Osteoblast (primary cell): ENCODE measurements at places on chromosomes 6 and 20.

- DNase-seq, result no peak
Measured at GRCh38 chr6:98880486-98880885, 46.1 kb downstream of the POU3F2 start.

DNA sequence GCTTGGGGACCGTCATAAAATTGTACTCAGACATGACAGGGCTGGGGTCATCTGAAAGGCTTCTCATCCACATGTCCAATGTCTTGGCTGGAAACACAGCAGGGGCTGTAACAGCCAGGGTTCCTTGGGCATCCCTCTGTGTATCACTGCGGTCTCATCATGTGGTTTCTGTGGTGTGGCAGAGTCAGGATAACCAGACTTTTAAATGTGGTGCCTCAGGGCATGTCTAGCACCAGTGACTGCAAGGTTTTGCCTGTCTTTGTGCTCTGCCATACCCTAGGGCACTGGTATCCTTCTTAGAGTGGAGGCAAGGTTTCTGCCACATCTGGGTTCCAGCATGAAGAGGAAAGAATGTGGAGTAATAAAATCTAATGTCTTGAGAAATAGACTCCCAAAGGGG is 124.2 kb downstream of the PLEKHG1 start:
- no peak for DNase-seq

GRCh38 chr20:49990271-49990720 is 7.5 kb downstream of the SNAI1 start:
- DNase-seq, result peak; percentile 69

DNA sequence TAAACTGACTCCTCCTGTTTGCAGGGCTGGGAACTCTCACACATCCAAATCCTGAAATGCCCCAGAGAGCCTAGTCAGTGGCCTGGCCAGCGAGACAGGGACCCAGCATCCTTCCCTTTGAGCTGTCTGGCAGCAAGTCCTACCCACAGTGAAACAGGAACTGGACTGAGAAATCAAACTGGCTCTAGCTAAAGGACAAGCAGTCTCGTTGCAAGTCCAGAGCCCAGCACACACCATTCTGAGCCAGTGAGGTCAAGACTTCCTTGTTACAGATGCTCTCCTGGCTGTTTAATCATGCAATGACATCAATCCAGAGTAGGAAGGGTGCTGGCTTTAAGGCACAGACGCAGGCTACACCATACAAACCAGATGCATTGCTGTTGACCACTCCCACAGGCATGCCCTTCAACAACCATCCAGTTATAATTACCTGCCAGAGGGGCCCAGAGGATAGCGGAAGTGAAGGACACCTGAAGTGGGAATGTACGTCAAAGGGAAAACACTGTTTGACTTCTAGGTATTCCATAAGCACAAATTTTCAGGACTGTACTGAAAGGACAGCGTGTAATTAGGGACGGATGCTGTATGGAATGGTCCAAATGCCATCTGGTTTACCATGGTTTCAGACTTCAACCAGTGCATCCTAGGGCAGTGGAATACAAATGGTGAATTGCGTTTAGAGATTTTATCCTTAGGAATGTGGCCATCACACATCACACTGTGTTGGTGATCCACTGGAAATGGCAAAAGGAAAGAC is 114.4 kb downstream of the SLC23A2 start:
- DNase-seq, result no peak

DNA sequence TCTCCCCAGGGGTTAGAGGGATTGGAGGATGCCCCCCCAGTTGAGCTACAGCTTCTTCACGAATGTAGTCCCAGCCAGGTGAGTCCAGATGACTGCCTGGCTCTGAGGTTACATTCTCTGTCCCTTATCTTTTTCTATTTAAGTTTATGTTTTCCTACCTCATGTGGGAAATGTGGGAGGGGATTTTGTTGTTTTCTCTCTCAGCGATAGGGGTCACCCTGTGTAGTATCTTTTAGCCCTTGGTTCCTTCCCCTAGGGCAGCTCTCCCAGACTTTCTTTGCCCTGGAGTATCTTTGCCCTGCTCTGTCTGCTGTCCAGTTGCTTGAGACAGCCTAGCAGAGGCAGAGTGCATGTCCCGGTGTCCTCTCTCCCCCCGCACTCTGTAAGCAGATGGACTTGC is 5.8 kb downstream of the FANCE start:
- peak; percentile 30 for DNase-seq

DNA sequence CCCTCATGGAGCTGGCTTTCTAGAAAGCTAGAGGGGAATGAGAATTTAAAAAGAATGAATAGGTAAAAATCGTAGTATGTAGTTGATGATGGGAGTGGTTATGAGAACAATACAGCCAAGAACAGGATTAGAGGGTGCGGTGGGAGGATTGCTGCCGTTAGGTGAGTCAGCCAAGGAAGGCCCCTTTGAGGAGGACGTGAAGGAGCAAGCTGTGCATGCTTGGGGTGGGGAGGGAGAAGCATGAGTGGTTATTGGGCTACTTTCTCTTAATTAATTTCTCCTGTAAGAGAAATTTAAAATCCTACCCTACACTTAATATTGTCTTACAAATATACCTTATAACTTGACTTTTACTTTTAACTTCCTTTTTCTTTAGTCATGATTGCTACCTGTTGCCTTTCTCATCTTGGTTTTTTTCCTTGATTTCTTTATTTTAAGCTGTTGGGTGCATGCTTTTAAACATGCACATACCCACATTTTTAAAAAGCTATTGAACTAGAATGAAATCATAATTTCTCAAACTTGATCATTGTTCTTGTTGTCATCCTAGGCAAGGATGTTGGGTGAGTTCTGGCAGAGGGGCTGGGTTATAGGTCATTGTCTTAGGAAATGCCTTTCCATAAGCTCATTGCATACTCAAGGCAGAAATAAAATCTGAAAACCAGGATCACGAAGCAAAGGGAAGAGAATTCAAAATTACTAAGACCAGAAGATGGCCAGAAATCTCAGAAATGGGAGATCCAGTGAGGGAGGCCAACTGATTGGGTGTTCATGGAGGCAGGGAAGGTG is 114.5 kb downstream of the TCP11 start:
- DNase-seq, result no peak

DNA sequence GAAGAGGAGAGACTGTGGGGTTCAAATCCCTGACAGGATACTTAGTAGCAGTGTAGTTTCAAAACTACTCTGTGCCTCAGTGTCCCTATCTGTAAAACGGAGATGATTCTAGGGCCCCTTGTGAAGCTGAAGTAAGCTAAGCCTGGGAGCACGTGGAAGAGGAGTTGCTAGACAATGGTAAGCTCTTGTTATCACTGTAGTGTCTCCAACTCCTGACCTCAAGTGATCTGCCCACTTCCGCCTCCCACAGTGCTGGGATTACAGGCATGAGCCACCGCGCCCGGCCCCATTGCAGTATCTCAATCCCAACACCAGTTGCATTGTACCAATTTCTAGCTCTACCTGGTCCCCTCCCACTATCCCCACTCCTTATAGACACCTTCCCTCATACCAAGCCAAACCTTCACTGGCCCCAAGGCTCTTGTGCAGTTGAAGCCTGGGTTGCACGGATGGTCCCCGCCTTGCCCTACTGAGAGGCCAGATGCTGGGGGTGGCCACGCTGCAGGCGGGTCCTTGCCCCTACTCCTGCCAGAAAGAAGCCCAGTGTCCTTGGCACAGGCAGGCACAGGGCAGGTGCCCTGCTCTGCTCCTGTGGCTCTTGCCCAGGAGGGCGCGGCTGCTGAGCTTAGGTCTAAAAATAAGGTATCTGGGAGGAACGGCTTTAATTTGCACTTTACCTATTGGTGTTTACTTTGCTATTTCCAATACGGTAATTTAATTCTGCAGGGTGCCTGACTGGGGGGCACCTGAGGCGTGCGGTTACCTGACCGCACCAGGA is 118.1 kb downstream of the VEGFA start:
- DNase-seq, result peak; percentile 47

DNA sequence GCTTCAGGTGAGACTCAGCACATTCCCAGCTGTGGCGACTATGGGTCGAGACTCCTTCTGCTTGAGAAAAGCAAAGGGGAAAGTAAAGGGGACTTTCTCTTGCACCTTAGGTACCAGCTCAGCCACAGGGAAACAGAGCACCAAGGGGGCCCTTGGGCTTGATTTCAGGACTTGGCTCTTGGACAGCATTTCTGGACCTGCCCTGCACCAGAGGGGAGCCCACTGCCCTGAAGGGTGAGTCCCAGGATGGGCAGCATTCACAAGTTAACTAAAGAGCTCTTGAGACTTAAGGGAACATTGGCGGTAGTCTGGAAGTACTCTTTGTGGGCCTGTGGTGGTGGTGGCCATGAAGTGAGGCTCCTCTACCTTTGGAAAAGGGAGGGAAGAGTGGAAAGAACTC is 50.3 kb upstream of the RCAN2 start:
- DNase-seq, result no peak

DNA sequence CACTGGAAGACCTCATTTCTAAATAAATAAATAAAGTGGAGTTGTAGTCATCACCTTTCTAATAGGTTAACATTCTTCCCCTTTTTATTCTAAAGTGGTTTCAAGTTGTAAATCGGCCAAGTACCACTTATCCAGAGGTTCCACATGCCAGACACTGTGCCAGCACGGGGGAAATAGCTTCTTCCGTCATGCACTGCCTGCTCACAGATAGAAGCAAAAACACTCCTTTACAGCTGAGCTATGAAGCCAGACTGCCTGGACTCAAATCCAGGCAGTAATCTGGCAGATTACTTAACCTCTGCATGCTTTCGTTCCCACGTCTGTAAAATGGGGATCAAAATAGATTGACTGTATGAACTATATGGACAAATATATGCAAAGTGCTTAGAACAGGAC is 17.2 kb upstream of the SCML4 start:
- DNase-seq, result no peak

DNA sequence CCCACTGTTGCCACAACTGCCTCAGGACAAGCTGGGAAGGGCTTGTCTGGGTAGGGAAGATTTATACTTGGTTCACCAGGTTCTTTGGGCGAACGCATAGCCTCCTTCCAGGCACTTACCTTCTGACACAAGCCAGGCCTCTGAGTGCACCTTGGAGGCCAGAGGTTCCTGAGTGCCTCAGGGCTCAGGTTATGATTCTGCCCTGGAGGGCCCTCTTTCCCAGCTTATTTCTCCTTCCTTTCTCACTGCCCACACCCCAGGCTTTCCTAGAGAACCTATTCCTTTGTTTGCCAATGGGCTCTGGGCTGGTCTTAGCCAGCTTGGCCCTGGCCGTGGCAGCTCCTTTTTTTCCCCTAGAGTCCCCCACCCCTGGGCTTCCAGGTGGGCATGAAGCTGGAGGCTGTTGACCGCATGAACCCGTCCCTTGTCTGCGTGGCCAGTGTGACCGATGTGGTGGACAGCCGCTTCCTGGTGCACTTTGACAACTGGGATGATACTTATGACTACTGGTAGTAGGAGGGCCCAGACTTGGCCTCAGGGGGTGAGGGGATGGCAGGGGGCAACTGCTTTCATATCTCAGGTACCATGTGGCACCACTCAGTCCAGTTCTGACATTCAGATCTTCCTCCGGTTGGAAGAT is 25.0 kb downstream of the L3MBTL1 start:
- no peak for DNase-seq

- DNase-seq, result no peak
Measured at GRCh38 chr6:103167345-103168071, 1692.2 kb downstream of the HACE1 start.

DNA sequence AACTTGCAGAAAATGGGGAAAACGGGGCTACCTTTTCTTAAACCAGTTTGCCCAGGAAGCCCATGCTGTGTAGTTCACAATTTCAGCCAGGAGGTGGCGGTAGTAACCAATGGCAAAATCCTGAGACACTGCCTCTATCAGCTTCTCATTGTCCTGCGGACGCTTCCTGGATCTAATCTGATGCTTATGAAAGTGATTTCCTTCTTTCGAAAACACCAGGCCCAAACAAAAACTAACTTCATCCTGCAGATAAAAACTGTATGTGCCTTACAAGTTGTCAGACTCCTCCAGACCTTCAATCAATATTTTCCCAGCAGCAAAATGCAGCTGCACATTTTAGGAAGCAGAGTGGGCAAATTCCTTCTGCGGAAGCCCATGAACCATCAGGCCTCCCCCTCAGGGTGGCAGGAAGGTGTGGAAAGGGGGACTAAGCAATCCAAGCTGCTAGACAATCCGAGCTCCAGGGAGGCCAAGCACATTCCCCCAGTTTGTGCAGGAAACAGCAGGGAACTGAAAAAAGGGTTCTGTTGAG is 88.5 kb downstream of the LY86 start:
- peak; percentile 90 for DNase-seq

DNA sequence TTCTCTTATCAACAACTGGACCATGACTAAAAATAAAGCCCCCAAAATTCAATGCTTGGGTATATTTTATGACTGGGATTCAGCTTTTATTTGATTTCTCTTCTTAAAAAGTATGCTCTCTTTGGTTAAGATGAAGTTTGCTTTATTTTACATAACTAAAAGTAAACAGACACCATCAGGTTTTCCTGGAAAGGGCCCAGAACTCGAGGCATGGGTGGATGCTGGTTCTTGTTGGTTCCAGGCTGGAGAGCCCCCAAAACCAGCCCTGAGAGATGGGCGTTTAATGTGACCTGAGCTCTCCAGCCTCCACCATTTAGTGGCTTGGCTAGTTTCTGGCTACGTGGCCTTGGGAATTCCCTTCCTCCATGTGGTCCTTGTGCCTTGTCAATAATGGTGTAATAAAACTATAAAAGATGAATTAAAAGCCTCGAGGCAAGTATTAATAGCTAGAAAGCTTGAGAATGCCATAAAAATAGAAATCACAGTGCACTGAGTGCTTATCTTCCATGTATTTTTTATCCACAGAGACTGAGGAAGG is 34.1 kb downstream of the BANF2 start:
- no peak for DNase-seq

DNA sequence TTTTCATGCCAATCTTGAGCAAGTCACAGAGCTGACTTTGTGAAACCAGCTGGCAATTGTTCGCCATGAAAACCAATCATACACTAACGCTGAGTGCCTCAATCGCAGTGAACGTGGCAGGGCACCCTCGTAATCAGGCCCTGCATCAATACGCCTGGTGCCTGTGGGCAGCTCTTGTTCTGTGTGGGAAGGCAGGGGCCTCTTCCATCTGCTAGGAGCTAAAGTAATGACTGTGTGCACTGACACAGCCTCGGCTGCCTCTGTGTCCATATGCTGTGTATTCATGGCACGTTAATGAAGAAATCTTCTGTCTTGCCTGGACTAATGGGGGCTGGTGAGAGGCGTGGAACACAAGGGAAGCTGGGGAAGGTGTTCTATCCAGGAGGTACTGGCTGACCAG is 27.8 kb upstream of the SYNDIG1 start:
- no peak for DNase-seq
